ENCODE measurements at places on chromosomes 7 and 10. TPM values are rescaled to one million over a fixed set of nuclear protein-coding genes. Genes with fewer than 3 reads are reported as not detected.

DNA sequence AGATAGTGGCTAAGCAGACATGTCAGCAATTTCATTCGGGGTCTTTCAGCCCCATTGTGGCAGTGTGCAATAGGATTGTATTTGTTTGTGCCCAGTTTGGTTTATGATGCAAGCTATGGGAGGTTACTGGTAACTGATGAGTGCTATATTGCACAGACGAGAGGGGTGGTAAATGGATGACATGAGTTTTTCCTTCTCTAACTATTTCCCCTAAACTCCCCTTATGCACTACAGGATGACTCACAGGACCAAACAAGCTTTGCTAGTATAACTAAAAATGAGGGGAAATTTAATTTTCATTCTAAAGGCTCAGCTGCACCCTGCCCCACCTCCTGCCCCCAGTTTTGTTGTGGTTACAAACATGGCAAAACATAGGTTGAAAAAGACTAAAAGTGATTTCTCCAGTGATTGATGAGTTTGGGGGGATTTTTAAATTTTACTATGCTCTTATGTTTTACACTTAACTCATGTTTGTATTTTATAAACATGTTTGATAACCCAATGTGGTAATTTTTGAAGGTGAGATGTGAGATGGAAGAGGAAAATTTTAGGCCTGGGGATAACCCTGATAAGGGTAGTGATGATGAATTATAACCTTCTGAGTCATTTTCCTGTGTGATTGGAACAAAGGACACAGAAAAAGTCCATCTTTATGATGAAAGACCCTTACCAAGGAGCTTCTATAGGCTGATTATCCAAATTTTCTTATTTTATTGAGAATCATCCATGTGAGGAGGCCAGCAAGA lies 60.8 kb upstream of the NAMPT start:
- peak; percentile 79 for DNase-seq

DNA sequence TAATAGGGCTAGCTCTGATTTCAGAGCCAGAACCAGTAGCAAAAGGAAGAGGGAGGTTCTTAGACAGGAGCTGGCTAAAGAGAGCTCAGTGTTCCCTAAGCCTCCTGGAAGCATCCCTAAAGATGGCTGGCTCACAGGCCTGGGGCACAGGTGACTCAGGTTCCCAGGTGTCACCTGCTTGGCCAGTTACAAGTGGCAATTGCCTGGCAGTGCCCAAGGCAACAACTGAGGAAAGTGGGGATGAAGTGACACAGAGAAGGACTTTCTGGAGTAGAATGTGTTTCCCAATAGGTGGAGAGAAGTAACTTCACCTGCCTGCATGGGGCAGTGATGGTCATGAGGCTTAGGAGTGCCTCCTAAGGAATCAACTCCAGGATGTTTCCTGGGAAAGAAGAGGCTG lies 66.5 kb upstream of the EEPD1 start:
- DNase-seq = no peak

- no peak for DNase-seq
These were observed 11.8 kb downstream of the OR9A2 start for GRCh38 chr7:143015084-143015483.

- DNase-seq = no peak
These were observed 38.8 kb downstream of the DLG5 start for GRCh38 chr10:77887631-77888355.

- DNase-seq = no peak
These were observed 143.1 kb downstream of the CRPPA start for GRCh38 chr7:16278167-16278787.

DNA sequence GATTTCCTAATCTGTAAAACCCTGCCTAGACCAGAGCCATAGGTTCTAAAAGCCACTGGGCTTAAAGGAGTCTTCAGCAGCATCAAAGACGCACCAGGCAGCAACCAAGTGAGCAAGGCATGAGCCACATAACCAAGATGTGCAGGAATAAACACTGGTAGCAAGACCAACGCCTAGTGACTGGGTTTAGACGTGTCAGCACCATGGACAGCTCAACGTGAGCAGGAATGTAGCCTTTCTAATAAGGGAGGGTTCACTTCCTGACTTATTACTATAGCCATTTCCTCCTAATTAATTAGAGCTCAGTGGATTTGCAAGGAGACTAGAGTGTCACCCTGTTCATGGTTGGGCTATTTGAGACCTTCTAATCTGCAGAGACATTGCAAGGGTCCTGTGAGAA lies 223.7 kb downstream of the LHFPL3 start:
- DNase-seq = peak; percentile 4

Gene PPP1R9A
- total RNA-seq = 0.02 TPM

Gene ELAPOR2
- 9.3 TPM for total RNA-seq

Gene GPAM
- 8.1 TPM for total RNA-seq

GRCh38 chr10:113518415-113518814 lies 34.4 kb upstream of the HABP2 start:
- no peak for DNase-seq

Gene ATG9B
- 9.0 TPM for total RNA-seq

GRCh38 chr10:124568848-124569622 lies 107.4 kb downstream of the LHPP start:
- no peak for DNase-seq

DNA sequence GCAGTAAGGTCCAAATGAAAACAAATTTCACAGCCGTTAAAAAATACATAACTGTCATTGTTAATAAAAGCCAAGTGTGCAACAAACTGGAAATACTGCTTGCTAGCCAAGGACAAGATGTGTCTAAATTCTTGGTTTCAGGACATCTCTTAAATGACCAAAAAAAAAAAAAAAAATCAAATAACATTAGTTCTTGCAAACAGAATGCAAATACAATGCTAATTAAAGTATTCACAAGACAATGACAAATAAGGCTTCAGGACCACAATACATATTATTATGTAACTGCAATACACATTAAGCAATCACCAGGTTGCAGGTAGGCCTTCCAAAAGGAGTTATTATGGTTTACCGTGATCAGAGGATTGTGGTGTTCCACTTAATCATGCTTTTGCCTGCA lies 3.6 kb downstream of the ARHGAP21 start:
- DNase-seq = no peak

GRCh38 chr10:44801383-44802327 lies 109.5 kb upstream of the TMEM72 start:
- DNase-seq = no peak

Gene FKBP6
- total RNA-seq = not detected

DNA sequence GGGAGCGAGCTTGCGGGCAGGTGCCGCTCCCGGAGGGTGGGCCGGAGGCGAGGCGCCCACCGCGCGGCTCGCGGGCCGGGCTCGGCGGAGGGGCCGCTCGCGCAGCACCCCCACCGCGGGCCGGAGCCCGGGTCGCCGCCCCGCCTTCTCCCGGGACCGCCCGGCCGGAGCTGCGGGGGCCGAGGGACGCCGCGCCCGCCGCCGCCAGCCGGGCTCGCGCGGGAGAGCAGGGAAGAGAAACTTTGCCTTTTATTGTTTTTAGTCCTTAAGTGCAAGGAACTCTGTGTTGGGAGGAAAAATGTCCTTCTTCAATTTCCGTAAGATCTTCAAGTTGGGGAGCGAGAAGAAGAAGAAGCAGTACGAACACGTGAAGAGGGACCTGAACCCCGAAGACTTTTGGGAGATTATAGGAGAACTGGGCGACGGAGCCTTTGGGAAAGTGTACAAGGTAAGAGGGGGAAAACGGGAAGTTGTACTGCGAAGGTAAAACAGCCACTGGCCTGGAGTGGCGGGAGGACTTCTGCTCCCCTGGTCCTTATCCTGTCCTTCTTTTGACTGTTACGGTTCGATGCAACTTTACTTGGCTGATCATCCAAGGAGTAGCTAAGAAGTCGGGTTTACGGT lies 620 bp downstream of the SLK start:
- peak; percentile 56 for DNase-seq

Gene PIK3CG
- 10.2 TPM for total RNA-seq

DNA sequence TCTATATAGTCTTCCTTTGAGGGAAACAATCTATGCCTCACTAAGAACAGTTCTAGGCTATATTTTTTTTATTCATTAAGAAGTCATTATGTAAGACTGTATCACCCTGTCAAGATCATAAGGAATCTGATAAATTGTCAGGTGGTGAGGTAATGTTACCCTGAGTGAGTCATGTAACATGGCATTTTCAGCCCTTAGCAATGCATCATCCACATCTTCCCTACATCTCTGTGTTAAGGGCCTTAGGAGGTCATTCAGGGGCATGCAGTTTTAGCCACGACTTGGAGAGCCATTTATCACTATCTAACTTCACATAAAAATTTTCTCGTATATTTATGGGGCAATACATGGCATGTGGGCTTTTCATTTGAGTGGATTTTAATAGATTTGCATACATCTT lies 924.5 kb upstream of the MBL2 start:
- DNase-seq = no peak

Gene FAM25A
- not detected for total RNA-seq

DNA sequence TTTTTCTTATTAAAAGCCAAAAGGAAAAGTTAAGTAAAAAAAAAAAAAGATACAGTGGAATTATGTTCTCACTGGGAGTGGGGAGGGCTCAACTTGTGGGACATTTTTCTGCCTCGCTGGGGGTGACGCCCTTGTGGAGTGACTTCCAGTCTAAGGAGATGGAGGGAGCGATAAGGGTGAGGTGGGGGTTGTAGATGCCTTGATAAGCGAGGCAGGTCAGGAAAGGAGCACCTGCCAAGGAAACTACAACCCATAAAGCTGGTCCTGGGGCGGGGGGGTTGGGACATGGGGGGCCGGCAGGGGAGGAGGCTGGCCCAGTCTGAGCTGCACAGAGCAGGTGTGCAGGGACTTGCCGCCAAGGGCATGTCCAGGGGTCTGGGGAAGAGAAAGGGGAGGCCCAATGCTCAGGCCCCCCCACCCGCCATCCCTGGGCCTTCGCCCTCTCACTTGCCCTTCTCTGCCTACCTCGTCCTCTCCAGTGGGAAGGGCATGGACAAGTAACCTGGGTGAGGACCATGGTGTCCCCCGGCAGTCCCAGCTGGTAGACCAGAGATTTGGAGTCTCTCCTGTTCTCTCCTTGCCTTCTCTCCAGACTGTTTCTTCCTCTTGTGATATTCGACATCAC lies 2.5 kb upstream of the TRPV5 start:
- DNase-seq = no peak

Gene CCL24
- 0.46 TPM for total RNA-seq

DNA sequence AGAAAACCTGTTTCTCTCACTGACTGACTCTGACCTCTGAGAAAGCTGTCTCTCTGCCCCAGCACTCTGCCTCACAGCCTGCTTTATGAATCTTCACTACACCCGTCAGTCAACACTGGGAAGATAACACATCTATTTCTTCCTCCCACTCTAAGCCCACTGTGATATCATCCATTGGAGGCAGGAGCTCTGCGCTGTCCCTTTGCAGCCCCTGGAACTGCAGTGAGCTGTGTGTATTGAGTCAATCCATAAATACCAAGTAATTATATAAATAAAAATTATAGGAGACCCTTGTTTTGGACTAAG lies 17.2 kb upstream of the FXYD4 start:
- no peak for DNase-seq

DNA sequence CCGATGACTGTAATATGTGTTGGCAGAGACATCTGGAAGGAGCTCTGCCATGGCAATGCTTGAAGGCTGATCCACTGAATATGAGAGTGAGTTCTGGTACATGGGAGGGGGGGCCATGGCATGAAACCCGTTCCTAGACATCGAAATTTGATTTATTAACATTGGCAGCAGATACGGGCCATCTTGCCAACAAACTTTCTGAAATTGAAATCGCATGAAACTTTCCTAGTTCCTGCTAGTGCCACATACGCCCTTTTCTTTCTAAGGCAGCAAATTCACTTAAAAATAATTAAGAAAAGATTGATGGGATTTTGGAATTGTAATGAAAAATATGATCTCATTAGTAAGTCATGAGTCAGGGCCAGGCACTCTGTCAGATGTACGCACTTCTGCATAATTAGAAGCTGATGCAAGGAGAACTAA lies 91.8 kb upstream of the KMT2C start:
- no peak for DNase-seq

GRCh38 chr10:126009650-126010049 lies 113.3 kb downstream of the FANK1 start:
- DNase-seq = no peak

DNA sequence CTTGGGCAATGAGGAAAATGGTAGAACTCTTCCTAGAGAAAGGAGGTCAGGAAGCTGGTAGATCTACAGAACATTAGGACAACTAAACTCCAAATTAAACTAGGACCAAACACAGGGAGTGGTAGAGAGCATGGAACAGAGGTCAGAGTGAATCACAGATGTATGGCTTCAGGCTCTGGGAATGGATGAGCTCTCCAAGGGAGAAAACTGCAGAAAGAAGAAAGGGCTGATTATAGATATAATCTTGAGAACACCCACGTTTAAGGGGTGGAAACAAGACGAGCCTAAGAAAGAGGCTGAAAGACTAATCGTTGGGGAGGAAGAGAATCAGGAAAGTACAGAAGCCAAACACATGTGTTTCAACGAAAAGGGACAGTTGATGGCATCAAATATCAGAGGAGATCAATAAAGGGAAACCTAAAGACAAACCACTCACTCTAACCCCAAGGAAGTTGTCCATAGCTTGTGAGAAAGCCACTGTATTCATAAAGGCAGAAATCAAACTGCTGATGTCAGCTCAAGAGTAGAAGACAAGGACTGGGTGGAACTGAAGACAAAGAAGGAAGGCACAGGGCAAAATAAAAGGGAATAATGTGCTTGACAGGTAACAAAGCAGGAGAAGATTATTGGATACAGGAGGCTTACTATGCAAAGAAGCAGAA lies 41.4 kb downstream of the NUDCD3 start:
- no peak for DNase-seq

Gene PALD1
- 1.1 TPM for total RNA-seq

Gene LIPK
- total RNA-seq = not detected

DNA sequence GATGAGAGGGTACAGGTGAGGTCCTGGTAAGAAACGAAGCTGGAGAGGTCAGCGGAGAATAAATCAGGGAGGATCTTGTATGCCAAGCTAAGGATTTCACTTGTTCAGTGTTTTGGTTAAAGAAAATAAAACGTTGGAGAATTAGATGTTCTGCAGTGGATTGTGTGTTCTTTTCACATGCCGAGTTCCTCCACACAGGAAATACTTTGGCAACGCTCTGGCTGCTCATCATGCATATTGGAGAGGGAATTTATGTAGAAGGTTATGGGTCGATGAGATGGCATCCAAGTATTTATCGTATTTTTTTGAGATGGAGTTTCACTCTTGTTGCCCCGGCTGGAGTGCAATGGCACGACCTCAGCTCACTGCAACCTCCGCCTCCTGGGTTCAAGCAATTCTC lies 11.0 kb downstream of the RPS24 start:
- no peak for DNase-seq

GRCh38 chr10:35963685-35964084 lies 321.6 kb upstream of the FZD8 start:
- DNase-seq = no peak

Gene PNLIP
- not detected for total RNA-seq

Gene DRGX
- total RNA-seq = not detected

Gene TUBB8
- not detected for total RNA-seq

All from activated T-cell treated with anti-CD3 and anti-CD28 coated beads, Interleukin-2, amount 50 U/mL, for 72 hours (primary cell).